ENCODE measurements at places on chromosomes 5 and 9. TPM values are rescaled to one million over a fixed set of nuclear protein-coding genes. Genes with fewer than 3 reads are reported as not detected.

Gene DNAI1
- 1.1 TPM for total RNA-seq

Gene DMRT3
- total RNA-seq: not detected

Gene C9
- 0.34 TPM for total RNA-seq

Gene GPR151
- not detected for total RNA-seq

Gene PCDHGA2
- not detected for total RNA-seq

Gene IL17B
- 0.81 TPM for total RNA-seq

Gene GARIN3
- not detected for total RNA-seq

Gene NTRK2
- total RNA-seq: not detected

Gene OR1J2
- not detected for total RNA-seq

Gene TBC1D9B
- 127 TPM for total RNA-seq

Gene KDM4C
- total RNA-seq: 16.8 TPM

Gene C5orf52
- not detected for total RNA-seq

Gene SUSD3
- 11.3 TPM for total RNA-seq

Gene MELK
- 63.2 TPM for total RNA-seq

Gene HRCT1
- total RNA-seq: 0.32 TPM

Gene NCS1
- 68.7 TPM for total RNA-seq

Gene BTNL3
- total RNA-seq: not detected

Gene FAM200C
- 4.2 TPM for total RNA-seq

Gene OCLN
- 56.7 TPM for total RNA-seq

Gene TICAM2
- 2.9 TPM for total RNA-seq

Gene CRB2
- 0.07 TPM for total RNA-seq

Gene SLC6A19
- not detected for total RNA-seq

Gene MEIKIN
- not detected for total RNA-seq

Gene PCDHB10
- total RNA-seq: not detected

Gene PHF2
- 20.6 TPM for total RNA-seq

Gene CD14
- total RNA-seq: 0.42 TPM

Gene PSMB7
- total RNA-seq: 222 TPM

Gene PRDM9
- not detected for total RNA-seq

Gene UBAC1
- 54.8 TPM for total RNA-seq

Gene GMCL2
- total RNA-seq: not detected

Gene PHYKPL
- 57.8 TPM for total RNA-seq

Gene PCDHA9
- total RNA-seq: not detected

Gene SPINK14
- not detected for total RNA-seq

Gene GRIA1
- not detected for total RNA-seq

Gene OR1Q1
- not detected for total RNA-seq

Gene SH3TC2
- total RNA-seq: 12.8 TPM

Gene SARDH
- total RNA-seq: 5.6 TPM

Gene PLCXD3
- total RNA-seq: not detected

Gene OR2V2
- total RNA-seq: not detected

Gene GFI1B
- total RNA-seq: 0.20 TPM

Gene PITX1
- 31.0 TPM for total RNA-seq

Gene TAF11L10
- total RNA-seq: not detected

Gene CCL19
- not detected for total RNA-seq

Gene TMEM38B
- total RNA-seq: 24.5 TPM

Gene RPL12
- 2,679 TPM for total RNA-seq

Gene MRPL41
- total RNA-seq: 69.5 TPM

Gene PTGR1
- total RNA-seq: 53.9 TPM

Gene ARL10
- total RNA-seq: 0.05 TPM

Gene GNAQ
- total RNA-seq: 28.7 TPM

Gene CORO2A
- total RNA-seq: 5.7 TPM

Gene DNLZ
- 21.9 TPM for total RNA-seq

Gene NUTM2F
- total RNA-seq: not detected

Gene PCDHB8
- not detected for total RNA-seq

Gene PRRT1B
- not detected for total RNA-seq

Gene PPIC
- 21.5 TPM for total RNA-seq

Gene SNCAIP
- total RNA-seq: not detected

Gene DOK3
- total RNA-seq: 8.0 TPM

Gene SGCD
- not detected for total RNA-seq

Gene UBE2R2
- 47.0 TPM for total RNA-seq
